ENCODE measurements at places on chromosomes 7 and 10. TPM values are rescaled to one million over a fixed set of nuclear protein-coding genes. Genes with fewer than 3 reads are reported as not detected.

The MRLN gene
- not detected for total RNA-seq

The GNG11 gene
- 26.8 TPM for total RNA-seq

The HOXA5 gene
- 53.1 TPM for total RNA-seq

The SORCS3 gene
- not detected for total RNA-seq

The GRM3 gene
- total RNA-seq: not detected

The FAM25C gene
- total RNA-seq: not detected

The NET1 gene
- total RNA-seq: 60.0 TPM

The CFAP69 gene
- total RNA-seq: 14.3 TPM

The TECPR1 gene
- 70.7 TPM for total RNA-seq

The SKAP2 gene
- total RNA-seq: 6.4 TPM

The HELLS gene
- total RNA-seq: 11.2 TPM

The GPRIN2 gene
- 27.1 TPM for total RNA-seq

The KAT6B gene
- 71.0 TPM for total RNA-seq

The CPED1 gene
- total RNA-seq: 8.4 TPM

The ABCA13 gene
- total RNA-seq: 0.92 TPM

The AP5Z1 gene
- total RNA-seq: 11.6 TPM

The IGFBP3 gene
- total RNA-seq: 218 TPM

The ANKRD22 gene
- total RNA-seq: 63.9 TPM

The SLC26A3 gene
- not detected for total RNA-seq

The GPR15LG gene
- total RNA-seq: not detected

The SLC39A12 gene
- total RNA-seq: not detected

The TRPV6 gene
- 11.2 TPM for total RNA-seq

The TMEM273 gene
- total RNA-seq: 72.9 TPM

The ZNRF2 gene
- 209 TPM for total RNA-seq

The IDI2 gene
- total RNA-seq: not detected

The SOSTDC1 gene
- 18.1 TPM for total RNA-seq

The BTAF1 gene
- total RNA-seq: 39.7 TPM

The WNT16 gene
- not detected for total RNA-seq

The ANXA11 gene
- 293 TPM for total RNA-seq

The BMPER gene
- total RNA-seq: 9.5 TPM

The KNDC1 gene
- total RNA-seq: 1.0 TPM

The SFTPA1 gene
- not detected for total RNA-seq

The NRP1 gene
- 21.0 TPM for total RNA-seq

The MYO3A gene
- total RNA-seq: 29.8 TPM

The CRPPA gene
- 3.5 TPM for total RNA-seq

The SPACDR gene
- not detected for total RNA-seq

The FIGNL1 gene
- total RNA-seq: 17.4 TPM

The GPER1 gene
- 0.58 TPM for total RNA-seq

The SAMD9 gene
- 2.7 TPM for total RNA-seq

The TEX36 gene
- not detected for total RNA-seq

The TFAM gene
- total RNA-seq: 36.9 TPM

The MMD2 gene
- total RNA-seq: not detected

The AGAP6 gene
- total RNA-seq: 28.1 TPM

The LRRTM3 gene
- not detected for total RNA-seq

Data from stomach (tissue), 19 donors.